ENCODE measurements at places on chromosomes 12 and 14.

- DNase-seq, result no peak
Measured at GRCh38 chr12:41452838-41453407, 264.8 kb downstream of the PDZRN4 start.

DNA sequence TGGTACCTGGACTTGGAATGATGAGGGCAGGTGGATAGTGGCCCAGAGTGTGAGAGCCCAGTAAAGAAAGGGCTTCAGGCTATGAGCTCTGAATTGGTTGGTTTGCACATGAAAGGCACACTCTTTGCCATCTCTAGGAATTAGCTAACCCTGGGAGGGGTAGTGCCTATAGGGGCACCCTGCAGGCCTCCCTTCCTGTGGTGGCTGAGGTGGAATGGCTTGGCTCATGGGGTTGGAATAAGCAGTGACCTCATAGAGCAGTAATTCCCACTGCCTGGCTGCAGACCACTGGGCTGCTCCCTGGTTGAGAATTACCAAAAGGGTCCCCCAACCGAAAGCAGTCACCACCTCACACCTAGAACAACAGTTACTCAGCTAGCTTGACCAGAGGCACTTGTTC lies 42.7 kb downstream of the ASCL4 start:
- no peak for DNase-seq

DNA sequence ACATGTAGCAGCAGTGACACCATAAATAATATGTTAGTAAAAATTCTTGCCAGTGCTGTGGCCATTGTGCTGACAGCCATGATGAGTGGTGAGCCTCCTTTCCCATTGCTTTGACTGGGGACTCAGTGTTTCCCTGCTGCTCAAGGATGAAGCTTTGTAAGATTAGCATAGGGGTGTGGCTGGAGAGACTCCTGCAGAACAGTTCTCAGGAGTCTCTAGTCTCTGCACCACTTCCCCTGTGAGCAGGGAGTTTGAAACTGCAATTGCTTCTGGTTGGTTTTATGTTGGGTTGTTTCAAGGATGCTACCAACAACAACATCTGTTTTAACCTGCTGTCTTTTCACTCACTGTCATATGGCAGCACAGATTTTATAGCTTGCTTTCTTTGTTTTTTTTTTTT lies 41.4 kb downstream of the ZC3H14 start:
- no peak for DNase-seq

- DNase-seq, result no peak
Measured at GRCh38 chr12:76033081-76034011, 1.8 kb upstream of the PHLDA1 start.

DNA sequence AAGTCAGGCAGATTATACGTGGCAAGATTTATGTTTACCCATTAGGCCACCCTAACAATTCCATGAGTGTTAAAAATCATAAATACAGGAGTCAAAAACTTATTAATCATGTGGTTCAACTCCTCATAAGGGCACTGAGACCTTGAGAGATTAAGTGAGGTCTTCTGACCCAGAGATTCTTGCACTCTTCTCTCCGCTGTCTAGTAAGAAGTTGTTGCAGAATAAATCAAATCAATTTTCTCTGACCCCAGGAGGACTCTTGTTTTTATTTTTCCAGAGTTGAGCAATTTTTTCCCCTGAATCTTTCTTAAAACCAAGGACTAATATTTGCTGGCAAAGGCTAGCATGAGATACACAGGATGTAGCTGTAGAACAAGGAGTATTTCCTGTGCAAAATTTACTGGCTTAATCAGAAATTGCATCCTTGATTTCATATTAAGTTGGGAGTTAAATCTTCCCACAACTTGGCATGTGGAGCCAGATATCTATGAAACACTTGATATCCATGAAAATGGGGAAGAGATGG lies 90.9 kb upstream of the PTHLH start:
- DNase-seq, result no peak

GRCh38 chr12:67829896-67830295 lies 159.4 kb upstream of the IFNG-AS1 start:
- no peak for DNase-seq

- peak; percentile 61 for DNase-seq
Measured at GRCh38 chr14:87133073-87133801, 859.7 kb downstream of the GALC start.

DNA sequence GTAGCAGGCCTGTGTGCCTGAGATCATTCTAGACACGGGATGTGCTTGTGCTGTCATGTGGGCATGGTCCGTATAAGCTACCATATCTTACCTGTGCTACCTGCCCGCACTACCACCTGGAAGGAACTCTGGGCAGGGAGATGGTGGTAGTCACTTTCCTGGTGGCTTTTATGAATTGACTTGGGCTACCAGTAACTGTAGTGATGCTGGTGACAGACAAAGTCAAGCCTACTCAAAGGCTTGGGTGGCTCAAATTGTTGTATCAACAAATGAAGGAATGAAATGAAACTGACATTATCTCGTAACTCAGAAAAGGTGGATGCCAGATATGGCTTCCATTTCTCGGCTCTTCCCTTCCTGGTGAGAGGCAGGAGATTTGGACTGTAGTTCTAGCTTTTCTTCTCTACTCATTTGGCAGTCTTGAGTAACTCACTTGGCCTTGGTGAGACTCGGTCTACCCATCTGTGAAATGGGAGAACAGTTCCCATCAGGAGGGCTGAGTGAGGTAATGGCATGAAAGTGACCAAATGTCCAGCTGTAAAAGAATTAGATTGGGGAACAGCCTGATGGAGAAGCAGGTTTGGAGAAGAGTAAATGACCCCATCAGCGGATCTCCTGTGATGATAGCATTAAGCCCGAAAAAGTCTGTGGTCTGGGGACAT lies 81.3 kb downstream of the NOS1 start:
- no peak for DNase-seq

DNA sequence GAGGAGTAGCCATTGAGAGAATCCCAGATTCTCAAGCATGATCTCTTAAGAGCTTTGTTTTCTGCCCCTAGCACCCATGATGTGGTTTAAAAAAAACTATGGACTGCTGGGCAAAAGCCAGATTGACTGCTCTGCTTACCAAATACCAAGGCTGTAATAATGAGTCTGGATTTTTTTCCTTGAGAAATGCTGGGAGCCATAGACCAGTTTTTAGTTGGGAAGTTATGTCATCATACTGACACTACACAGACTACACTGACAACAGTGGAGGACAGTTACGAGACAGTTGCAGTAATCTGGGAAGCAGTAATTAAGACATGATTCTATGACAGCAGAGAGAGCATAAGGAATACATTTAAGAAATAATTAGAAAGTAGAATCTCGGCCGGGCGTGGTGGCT lies 35.8 kb downstream of the SPATA7 start:
- DNase-seq, result no peak

DNA sequence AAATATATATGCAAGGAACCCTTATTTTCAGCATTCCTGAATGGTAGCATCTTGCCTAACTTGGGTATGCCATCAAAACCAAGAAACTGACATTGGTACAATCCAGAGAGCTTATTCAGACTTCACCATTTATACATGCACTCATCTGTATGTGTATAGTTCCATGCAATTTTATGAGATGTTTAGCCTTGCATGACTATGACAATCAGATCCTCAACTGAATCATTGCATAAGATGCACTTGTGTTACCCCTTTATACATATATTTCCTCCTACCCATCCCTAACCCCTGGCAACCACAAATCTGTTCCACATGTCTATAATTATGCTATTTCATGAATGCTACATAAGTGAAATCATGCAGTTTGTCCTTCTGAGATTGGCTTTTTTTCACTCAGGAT lies 37.0 kb upstream of the PPFIBP1 start:
- DNase-seq, result no peak

- DNase-seq, result no peak
Measured at GRCh38 chr12:24760162-24760561, 188.7 kb downstream of the BCAT1 start.
